ENCODE measurements at places on chromosomes 4 and X. TPM values are rescaled to one million over a fixed set of nuclear protein-coding genes. Genes with fewer than 3 reads are reported as not detected.

DNA sequence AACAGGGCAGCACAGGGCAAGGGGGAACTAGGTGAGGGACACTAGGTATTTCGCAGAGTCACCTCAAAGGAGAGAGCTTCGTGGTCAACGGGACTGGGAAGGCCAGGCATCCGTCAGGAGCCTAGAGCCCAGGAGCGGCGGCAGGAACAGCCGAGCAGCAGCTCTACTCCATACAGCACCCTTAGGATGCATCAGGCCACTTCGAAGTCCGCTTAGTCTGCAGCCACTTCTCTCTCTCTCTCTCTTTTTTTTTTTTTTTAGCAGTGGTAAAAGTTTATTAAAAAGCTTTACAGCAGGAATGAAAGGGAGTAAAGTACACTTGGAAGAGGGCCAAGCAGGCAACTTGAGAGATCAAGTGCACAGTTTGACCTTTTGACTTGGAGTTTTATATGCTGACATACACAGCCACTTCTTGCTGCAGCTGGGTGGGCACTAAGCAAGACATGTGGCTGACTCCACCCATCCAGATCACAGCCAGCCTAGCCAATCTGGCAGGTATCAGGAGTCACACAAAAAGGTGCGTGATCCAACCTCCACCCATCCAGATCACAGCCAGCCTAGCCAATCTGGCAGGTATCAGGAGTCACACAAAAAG lies 209.7 kb upstream of the RADX start:
- no peak for DNase-seq

GRCh38 chrX:39956803-39957394 lies 140.9 kb downstream of the BCOR start:
- no peak for DNase-seq

- DNase-seq: no peak
Measured at GRCh38 chr4:87147116-87147515, 73.3 kb downstream of the KLHL8 start.

HTN3 gene
- total RNA-seq: not detected

CT45A10 gene
- total RNA-seq: not detected

TREX2 gene
- total RNA-seq: 4.5 TPM

TBC1D9 gene
- 18.5 TPM for total RNA-seq

DSPP gene
- total RNA-seq: not detected

PIM2 gene
- 8.1 TPM for total RNA-seq

Measured in aorta (tissue), 5 donors.